ENCODE measurements at places on chromosomes 13 and 19.

DNA sequence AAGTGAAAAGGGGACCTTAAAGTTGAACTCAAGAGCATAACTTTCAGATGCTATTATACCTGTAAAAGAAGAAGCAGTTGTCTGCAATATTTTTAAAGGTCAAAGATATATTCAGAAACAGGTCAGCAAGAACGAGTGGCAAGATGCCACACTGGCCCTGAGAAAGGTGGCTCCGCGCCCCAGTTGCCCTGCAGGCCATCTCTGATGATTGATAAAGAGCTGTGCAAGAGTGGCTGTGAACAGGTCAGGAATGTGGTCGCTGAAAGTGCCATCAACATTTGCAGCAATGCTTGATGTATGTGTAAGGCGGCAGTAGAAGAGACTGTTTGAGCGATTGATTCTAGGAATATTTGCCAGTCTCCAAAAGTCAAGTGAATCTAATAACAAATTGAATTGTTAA, 664.2 kb upstream of the SLC10A2 start:
- no peak for DNase-seq

- no peak for DNase-seq
Observed at GRCh38 chr19:5298471-5298901, 42.1 kb downstream of the PTPRS start.

GRCh38 chr19:10449037-10449436, 28.7 kb downstream of the PDE4A start:
- DNase-seq = no peak

DNA sequence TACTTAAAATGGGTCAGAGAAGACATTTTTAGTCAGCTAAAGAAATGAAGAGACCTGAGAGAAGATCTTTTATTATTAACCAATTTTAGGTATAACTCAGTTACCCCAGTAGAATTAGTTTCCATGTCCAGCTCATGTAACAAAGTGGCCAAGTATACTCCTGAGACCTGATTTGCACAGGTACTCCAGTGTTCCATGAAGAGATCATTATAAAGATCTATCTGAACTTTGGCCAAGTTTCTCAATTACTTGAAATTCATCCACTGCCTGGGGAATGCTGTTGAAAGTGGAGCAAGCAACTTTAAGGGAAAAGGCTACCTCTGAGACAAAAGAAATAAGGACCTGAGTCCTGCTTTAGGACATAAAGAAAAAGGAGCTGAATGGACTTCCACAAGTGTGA, 47.0 kb downstream of the EDNRB start:
- DNase-seq = no peak

- DNase-seq = peak; percentile 41
Observed at GRCh38 chr13:87999788-88000187, 328.6 kb downstream of the SLITRK5 start.

DNA sequence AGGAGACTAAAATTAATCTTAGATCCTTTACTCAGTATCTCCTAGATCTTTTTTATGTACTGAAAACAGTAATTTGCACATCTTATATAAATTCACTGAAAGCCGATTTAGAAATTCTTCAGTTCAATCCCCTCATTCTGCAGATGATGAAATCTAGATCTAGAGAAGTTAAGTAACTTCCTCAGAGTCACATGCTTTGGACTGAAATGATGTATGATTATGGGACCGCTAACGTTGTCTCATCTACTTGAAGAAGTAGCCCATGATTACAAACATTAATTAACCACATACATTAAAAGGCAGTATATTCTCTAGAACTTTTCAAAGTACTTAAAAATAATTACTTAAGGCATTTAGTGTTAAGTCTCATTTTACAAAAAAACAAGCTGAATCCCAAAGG, 37.8 kb downstream of the ELF1 start:
- no peak for DNase-seq

DNA sequence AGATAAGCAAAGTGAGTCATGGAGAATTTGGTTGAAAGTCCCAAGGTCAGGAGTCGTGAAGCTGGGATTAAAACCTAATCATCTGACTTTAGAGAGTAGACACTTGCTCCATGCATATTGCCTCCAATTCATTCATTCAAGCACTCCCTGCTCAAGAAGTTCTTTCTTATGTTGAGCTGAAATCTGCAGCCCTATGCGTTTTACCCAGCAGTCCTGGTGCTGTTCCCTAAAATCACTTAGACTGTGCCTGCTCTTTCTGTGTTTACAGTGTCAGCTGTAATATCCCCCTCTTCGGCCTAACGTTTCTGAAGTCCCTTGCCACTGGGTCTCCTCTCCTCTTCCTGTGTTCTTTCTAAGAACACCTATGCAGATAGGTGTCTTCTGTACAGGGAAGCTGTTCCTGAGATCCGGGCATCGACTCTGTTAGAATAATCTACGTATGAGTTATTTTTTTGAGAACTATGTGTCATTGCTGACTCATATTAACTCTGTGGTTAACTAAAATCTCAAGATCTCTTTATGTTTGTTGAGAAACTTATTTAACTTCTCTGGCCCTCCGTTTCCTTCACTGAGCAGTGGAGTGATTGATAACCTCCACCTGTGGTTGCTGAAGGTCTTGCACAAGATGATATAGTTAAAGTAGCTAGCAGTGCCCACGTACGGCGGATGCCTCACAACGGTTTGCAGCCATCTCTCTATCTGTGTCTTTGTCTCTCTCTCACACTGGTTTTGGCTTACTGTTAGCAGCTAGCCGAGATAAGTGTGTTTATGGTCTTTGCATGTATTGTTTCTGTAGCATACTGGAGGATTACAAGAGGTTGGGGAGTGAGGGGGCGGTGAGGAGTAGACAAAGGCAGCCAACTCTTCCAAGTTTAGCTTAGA, 4.7 kb downstream of the ALOX5AP start:
- DNase-seq = peak; percentile 83

Data from mesendoderm (in vitro differentiated cells).